ENCODE measurements at places on chromosomes 4 and X.
A peak's percentile ranks its signal among the peaks of the same experiment; 100 is the strongest.

- H3K4me1 ChIP-seq = no peaks in the 10 kb centered on the region
- no peak overlapping the region for H3K27ac ChIP-seq
- no peak for ATAC-seq
- no peak overlapping the region for H3K4me3 ChIP-seq
- no peaks in the 10 kb centered on the region for H3K27me3 ChIP-seq
These were observed 40.9 kb upstream of the NKRF start for GRCh38 chrX:119647089-119647488.

DNA sequence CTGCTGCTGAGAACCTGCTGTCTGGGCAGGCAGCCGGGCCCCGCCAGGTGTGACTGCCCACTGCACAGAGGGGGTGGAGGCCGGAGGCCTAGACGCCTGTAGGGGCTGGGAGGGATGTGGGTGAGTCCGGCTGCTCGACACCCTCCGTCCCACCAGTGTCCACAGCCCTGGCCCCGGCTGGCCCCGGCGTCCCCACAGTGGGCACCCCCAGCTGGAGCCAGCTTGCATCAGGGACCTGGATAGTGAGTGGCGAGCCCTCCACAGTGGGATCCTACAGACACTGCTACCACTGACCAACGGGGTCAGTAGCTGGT is 34.7 kb upstream of the SPON2 start:
- H3K27me3 ChIP-seq = no peaks in the 10 kb centered on the region
- H3K4me3 ChIP-seq = no peak overlapping the region
- peaks cover 77% of the 10 kb centered on the region for H3K4me1 ChIP-seq
- no peak for ATAC-seq
- H3K36me3 ChIP-seq = no peaks in the 10 kb centered on the region
- H3K27ac ChIP-seq = peak overlapping the region; percentile 79

DNA sequence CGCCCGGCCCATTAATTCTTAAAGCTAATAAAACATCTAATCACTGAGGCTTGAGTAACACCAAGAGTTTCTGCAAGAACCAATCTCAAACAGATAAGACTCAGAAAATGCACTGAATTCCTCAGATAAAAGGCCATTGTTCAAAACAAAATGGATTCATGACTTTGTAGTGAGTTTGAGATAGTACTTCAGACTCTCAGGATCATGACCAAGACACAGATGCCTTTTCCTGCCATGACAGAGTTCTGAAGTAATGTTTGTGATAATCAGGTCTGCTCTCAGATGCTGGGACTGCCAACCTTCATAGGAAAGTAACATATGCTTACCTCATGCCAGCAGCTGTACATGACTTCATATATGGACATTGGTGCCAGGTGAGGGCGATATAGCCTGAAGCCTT is 54.6 kb downstream of the NIPAL1 start:
- no peak overlapping the region for H3K4me3 ChIP-seq
- H3K27me3 ChIP-seq = no peaks in the 10 kb centered on the region
- no peak overlapping the region for H3K27ac ChIP-seq
- no peaks in the 10 kb centered on the region for H3K4me1 ChIP-seq
- ATAC-seq = no peak
- H3K36me3 ChIP-seq = no peaks in the 10 kb centered on the region

DNA sequence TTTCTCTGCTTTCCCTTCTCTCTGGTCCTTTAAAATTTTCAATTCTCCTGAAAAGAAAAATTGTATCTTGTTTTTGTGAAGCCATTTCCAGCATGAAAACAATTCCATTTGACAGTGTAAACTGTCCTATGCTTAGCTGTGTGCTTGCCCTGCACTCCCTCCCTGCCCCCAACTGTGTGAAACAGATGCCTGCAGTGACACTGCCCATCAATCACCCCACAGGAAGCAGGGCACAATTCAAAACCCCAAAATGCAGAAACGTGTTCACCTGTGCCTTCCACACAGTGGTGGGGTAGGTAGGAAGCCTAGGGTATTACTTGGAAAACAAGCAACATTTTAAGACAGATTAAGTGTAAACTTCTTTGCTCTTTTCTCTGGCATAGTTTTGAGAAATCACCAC is 6.2 kb upstream of the FHDC1 start:
- no peaks in the 10 kb centered on the region for H3K4me1 ChIP-seq
- no peaks in the 10 kb centered on the region for H3K36me3 ChIP-seq
- no peak for ATAC-seq
- no peak overlapping the region for H3K4me3 ChIP-seq
- H3K27me3 ChIP-seq = peaks cover 3% of the 10 kb centered on the region

DNA sequence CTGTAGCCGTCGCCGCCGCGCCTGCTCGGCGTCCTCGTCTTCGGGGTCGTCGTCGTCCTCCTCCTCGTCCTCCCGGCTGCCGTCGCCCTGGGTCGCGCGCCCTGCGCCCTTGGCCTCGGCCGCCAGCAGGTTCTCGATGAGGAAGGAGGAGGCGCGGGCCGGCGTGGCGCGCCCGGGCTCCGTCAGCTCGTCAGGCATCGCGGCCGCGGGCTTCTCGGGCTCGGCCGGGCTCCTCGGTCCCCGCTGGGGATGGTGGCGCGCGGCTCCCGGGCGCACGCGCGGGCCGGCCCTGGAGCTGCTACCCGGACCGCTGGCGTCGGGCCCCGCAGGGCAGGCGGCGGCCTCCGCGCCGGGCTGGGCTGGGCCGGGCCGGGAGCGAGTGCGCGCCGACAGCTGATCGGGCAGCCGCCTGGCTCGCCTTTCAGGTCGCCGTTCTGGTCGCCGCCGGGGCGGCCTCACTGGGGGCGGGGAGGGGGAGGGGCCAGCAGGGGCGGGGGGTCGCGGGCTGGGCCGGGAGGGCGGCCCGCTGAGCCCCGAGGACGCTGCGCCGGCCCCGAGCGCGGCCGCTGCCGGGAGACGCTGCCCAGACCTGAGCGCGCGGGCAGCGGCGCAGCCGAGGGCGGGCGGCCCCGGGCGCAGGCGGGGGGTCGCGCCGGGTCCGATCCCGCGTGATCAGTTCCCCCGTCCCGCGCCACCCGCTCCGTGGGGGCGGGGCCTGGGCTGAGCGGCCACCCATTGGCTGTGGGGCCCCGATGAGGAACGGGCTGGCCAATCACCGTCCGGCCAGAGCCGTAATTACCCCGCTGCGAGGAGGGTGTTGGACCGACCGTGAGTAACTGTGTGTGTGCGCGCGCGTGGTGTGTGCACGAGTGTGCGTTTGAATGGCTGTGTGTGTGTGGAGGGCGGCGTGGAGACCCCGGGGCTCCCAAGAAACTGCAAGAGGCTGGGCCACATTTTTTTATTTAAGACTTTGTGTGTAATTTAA is at the start of gene HMX1:
Gene HMX1 (minus strand): TSS at position 423 of the 985 bp plus-strand sequence. CDS start 225 bp downstream, at position 198.
- peak within 1 kb of the TSS; percentile 35 for H3K4me3 ChIP-seq
- peaks cover 100% of the 10 kb centered on the region for H3K27me3 ChIP-seq
- ATAC-seq = peak; percentile 32
- H3K36me3 ChIP-seq = no peaks in the 10 kb centered on the region

GRCh38 chr4:72319601-72320021 is 249.4 kb downstream of the ADAMTS3 start:
- H3K4me1 ChIP-seq = peaks cover 22% of the 10 kb centered on the region
- no peak overlapping the region for H3K4me3 ChIP-seq
- H3K27me3 ChIP-seq = no peaks in the 10 kb centered on the region
- ATAC-seq = no peak
- no peak overlapping the region for H3K27ac ChIP-seq

DNA sequence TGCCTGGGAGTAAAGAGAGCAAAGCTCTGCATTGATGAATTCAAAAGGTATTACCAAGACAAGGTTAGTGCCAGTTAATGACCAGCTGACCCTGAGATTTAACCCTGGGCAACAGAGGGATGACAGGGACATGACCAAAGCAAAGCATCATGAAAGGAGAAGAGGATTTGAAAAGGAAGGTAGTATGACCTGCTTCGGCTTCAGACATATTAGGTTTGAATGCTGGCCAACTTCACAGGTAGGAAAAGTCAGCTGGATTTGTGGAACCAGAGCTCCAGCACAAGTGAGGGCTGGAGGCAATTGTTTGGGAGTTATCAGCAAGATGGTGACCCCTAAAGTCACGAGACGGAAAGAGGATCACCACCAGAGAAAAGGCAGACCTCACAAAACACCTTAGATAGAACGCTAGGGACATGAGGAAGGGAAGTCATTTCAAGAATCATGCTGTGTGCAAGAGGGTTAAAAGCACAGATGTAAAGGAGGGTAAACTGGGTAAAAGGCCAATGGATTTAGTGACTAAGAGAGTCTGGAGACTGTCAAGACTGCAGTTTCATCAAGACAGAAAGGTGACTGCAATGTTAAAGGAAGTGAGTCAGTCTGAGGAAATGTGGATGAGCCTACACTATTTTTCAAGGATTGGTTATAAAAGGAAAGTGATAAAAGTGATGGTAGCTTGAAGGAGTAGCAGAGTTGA is 45.6 kb downstream of the SH3RF1 start:
- no peaks in the 10 kb centered on the region for H3K36me3 ChIP-seq
- no peaks in the 10 kb centered on the region for H3K27me3 ChIP-seq
- no peaks in the 10 kb centered on the region for H3K4me1 ChIP-seq
- no peak for ATAC-seq
- no peak overlapping the region for H3K4me3 ChIP-seq

DNA sequence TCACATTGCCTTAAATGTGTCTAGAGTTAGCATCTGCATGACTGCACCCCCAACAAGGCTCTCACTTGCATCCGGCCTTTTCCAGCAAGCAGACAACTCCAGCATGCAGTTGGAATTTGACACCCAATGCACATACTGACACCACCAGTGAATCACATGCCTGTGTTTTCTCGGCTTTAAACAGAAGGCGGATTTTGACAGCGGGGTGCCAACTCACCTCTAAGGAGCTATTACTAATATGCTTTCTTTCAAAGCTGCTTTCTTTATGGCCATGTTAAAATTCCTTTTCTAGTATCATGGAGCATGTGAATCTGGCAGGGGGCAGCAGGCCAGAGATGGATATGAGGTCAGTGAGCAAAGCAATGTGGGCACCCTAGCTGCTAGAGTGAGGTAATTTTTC is 78.0 kb upstream of the CLNK start:
- H3K36me3 ChIP-seq = no peaks in the 10 kb centered on the region
- no peak overlapping the region for H3K27ac ChIP-seq

DNA sequence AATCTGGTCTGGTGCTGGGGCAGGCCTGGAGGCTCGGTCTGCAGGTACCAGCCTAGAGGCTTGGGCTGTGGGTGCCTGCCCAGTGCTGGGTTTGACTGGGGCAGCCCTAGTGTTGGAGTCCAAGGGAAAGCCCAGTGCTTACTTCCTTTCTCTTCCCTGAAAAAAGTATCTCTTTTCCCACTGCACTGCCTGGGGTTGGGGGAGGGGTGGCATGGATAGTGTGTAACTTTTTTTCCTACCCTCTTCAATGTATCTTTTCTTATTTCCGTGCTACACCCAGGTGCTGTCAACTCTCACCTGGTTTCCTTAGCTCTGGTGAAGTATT is 21.6 kb downstream of the KANTR start:
- peaks cover 7% of the 10 kb centered on the region for H3K36me3 ChIP-seq
- ATAC-seq = no peak
- H3K4me1 ChIP-seq = no peaks in the 10 kb centered on the region
- peak overlapping the region; percentile 68 for H3K27ac ChIP-seq
- no peaks in the 10 kb centered on the region for H3K27me3 ChIP-seq

GRCh38 chrX:1601768-1602085 is 10.3 kb downstream of the AKAP17A start:
- ATAC-seq = no peak
- no peaks in the 10 kb centered on the region for H3K4me1 ChIP-seq
- peaks cover 76% of the 10 kb centered on the region for H3K36me3 ChIP-seq
- no peaks in the 10 kb centered on the region for H3K27me3 ChIP-seq
- no peak overlapping the region for H3K27ac ChIP-seq

Measured in gastroesophageal sphincter (tissue), 4 donors.